AG08395 (cell line): ENCODE measurements at places on chromosomes 11 and 22.

- no peak for DNase-seq
Observed at GRCh38 chr22:48218889-48219420, 1456.5 kb downstream of the TBC1D22A start.

- no peak for DNase-seq
Observed at GRCh38 chr11:70926543-70927201, 325.7 kb downstream of the SHANK2 start.

DNA sequence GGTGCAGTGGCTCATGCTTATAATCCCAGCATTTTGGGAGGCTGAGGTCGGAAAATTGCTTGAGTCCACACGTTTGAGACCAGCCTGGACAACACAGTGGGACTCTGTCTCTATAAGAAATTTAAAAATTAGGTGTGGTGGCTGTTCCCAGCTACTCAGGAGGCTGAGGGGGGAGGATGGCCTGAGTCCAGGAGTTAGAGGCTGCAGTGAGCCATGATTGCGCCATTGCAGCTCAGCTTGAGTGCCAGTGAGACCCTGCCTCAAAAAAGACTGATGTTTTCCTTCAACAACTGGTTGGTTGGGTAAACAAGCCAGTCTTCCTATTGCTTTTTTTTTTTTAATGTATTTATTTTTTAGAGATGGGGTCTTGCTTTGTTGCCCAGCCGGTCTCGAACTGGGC is 9.2 kb downstream of the XBP1 start:
- DNase-seq = no peak

DNA sequence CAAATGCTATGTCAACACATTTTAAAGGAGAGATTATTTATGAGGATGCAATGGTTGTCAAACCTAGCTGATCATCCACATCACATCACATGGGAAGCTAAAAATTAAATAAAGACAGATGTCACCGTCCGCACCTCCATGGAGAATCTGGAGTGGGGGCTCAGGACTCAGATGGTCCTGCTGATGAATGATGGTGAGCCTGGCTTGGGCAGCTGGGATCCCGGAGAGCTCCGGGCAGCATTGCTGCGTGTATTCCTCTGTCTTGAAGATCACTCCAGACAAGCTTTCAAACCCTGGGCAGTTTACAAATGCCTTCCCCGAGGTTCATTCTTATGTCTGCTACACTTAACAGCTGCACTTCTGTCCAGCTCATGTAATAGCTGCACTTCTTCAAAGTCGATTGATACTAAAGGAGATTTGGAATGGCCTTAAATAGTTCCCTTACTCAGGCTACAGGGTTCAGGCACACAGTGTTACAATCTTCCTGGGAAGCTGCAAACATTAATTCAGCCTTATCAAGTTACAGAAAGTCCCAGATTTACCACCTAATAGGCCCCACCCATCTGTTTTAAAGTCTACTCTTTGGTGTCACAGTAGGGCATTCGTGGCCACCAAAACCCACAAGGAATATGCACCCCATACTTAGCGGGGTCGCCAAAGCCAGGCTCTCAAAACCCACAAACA is 34.7 kb upstream of the CSNK2A3 start:
- no peak for DNase-seq

GRCh38 chr11:111148953-111149352 is 96.6 kb upstream of the POU2AF2 start:
- no peak for DNase-seq

DNA sequence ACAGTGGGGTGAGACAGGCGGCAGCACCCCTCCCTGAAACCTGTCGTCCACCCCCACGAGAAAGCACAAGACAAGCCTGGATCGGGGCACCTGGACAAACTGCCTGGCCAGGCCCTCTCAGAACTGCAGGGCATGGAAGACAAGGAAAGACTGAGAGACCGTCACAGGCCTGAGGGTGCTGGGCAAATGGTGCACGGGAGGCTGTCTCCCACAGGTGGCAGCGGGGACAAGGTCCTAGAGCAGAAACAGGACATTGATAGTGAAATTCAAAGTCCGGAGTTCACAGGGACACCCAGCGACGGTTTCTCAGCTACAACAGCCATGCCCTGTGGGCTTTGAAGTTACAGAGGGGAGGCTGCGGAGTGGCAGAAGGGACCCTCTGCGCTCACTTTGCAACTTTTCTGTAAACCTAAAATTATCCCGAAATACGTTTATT is 20.6 kb downstream of the DRD4 start:
- DNase-seq = no peak

- no peak for DNase-seq
Observed at GRCh38 chr22:18983120-18983651, 47.1 kb upstream of the PRODH start.

GRCh38 chr22:22976033-22976922 is 88.7 kb downstream of the IGLL5 start:
- DNase-seq = no peak

- DNase-seq = no peak
Observed at GRCh38 chr11:16876837-16877236, 137.4 kb downstream of the PLEKHA7 start.

- DNase-seq = no peak
Observed at GRCh38 chr11:94295534-94295933, 8.8 kb upstream of the IZUMO1R start.

DNA sequence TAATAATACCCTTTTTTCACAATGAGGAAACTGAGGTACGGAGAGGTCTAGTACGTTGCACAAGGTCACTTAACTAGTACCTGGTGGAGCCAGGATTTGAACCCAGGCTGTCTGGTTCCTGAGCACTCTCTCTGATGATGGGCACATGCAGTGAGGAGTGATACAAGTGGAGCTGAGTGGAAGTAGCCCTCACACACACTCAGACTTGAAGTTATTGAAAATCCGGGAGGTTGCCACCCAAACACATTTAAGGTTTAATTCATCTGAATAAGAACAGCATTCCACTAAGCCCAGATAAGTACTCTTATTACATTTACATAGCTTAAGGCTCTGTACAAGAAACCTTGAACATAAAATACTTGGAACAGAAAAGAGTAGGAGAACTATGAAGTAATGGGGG is 4.8 kb downstream of the GRAP2 start:
- no peak for DNase-seq

DNA sequence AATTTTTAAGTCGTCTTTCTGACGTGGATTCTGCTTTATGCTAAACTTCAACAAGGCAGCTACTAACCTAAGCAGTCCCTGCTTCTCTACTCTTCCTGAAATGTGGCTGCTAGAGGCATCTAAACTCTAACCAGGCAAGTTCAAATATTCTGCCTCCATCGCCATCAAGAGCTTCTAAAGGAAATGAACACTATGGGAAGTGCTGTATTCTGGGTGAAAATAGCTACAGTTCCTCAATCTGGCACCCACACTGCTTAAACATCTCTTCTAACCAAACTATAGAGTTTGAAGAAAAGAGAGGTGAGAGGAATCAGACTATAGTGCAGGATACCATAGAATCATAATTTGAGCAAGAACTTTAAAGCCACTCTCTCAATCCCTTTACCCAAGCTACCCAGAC is 6.3 kb downstream of the NRIP3 start:
- no peak for DNase-seq

GRCh38 chr11:2264366-2265053 is 5.9 kb downstream of the ASCL2 start:
- no peak for DNase-seq

DNA sequence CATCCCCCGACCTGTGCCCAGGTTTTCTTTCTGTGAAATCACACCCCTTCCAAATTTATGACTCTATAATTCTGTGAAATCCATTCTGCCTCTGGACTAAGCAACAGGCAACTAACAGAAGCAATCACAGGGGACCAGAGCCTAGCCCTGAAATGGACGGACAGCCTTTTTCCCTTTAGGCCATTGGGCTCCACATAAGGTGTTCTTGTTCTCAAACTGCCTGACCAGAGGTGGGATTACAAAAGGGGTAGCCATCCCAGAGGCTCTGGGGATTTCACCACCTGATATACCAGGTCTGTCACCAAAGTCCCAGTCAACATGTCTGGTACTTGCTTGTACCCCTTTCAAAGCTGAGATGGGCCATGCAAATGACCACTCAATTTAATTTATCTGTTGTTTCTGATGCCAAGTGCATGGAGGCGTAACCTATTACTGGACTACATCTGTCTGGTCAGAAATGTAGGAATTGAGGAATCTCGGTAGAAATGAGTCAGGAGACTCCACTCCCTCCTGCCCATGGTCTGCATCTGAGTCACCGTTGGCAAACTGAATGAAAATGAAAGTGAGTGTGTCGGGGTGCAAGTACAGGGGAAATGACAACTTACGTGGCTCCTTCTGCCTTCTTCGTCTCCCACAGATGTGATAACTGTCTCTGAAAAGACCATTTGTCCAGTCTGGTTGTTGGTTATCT is 10.2 kb downstream of the DKK3 start:
- DNase-seq = peak; percentile 94

- DNase-seq = no peak
Observed at GRCh38 chr11:111840143-111840542, 31.2 kb downstream of the ALG9 start.

GRCh38 chr11:119356349-119357031 is 10.0 kb upstream of the MFRP start:
- DNase-seq = peak; percentile 91

DNA sequence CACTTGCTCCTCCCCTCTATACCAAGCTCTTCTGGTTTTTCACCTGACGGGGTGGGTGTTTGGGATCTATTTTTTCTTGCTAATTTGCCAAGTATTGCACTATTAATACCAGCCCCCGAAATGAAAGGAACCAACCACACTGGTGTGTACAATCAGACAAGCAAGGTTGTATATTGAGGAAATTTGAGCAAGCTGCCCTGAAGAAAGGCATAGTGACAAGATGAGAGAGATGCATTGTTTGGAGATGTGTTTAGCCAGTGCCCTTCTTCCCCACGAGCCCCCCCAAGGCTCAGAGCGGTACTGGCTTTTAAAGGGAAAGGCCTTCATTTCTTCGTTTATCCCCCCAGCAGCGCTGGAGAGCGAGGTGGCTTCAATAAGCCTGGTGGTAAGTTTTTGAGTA is 15.2 kb upstream of the GAS2L1 start:
- DNase-seq = no peak

GRCh38 chr11:71252770-71253730 is 673 bp upstream of the SHANK2 start:
- peak; percentile 17 for DNase-seq

DNA sequence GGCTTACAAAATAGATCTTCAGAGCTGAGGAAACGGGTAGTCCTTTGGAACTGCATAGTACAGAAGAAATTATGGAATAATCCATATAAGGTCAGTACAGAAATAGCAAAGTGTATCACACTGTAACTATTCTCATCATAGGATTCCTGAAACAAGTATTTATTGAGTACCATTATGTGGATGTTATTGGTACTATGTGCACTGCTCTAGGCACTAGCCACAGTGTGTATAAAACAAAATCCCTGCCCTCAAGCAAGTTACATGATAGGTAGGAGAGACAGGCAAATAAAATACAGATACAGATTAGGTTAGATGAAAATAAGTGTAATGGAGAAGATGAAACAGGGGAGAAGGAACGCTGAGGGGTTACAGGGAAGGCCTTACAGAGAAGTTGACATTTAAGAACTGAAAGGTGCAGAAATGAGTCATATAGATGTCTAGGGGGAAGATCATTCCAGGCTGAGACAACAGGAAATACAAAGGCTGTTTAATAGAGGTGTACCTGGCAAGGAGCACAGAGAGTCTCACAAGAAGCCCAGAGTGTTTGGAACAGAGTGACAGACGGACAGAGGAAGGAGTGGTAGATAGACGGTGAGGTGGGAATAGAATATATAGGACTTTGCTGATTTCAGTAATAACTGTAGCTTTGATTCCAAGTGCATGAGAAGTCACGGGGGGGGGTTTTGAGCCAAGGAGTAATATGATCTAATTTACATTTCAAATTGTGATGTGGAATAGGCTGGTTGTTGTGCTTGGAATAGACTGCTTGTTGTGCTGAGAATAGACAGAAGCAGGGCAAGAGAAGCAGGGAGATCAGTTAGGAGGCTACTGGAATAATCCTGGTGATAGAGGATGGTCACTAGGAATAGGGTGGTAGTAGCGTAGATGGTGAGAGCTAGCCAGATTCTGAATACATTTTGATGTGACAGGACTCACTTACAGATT is 13.7 kb downstream of the RNF141 start:
- no peak for DNase-seq

DNA sequence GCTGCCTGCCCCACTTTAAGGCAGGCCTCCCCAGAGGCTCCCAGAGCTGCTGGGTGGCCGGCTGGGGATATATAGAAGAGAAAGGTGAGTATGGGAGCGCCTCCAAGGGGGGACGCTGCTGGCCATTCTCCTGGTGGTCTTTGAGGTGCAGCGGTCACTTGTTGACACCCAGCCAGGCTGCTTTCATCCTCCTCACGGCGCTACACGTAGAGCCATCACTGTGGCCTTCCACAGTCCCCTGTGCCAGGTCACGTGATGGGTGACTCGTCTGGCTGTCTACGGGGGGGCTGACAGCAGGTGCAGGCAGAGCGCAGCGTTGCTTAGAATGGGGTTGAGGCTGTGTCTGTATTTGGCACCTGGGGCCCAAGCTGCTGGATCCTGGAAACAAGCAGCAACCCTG is 1.9 kb downstream of the ACR start:
- DNase-seq = no peak

GRCh38 chr11:68271023-68271780 is 571 bp downstream of the C11orf24 start:
- peak; percentile 86 for DNase-seq

GRCh38 chr22:30809086-30809485 is 114.4 kb downstream of the OSBP2 start:
- DNase-seq = no peak

- DNase-seq = no peak
Observed at GRCh38 chr11:32939046-32939445, 46.4 kb downstream of the QSER1 start.

- no peak for DNase-seq
Observed at GRCh38 chr11:131242476-131243000, 127.9 kb upstream of the NTM start.

DNA sequence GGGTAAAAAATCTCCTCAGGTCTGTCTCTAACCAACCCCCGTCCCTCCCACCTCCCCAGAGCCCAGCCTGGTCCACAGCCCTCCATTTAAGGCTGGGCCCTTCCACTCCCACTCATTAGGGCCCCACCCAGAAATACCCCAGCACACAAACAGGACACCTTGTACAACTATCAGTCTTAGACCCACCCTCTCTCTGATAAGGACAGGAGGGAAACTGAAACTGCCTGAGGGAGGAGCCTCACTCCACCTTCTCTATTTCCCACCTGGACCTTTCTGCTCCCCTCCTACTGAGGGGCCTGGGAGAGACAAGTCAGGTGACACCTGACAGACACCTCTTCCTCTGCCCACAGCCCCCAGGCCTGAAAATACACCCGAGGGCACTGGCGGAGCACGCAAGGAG is 90.2 kb downstream of the PLEKHA7 start:
- DNase-seq = no peak

GRCh38 chr11:108402241-108402640 is 65.1 kb downstream of the C11orf65 start:
- DNase-seq = no peak

GRCh38 chr22:46416520-46416871 is 81.0 kb downstream of the TRMU start:
- DNase-seq = no peak

DNA sequence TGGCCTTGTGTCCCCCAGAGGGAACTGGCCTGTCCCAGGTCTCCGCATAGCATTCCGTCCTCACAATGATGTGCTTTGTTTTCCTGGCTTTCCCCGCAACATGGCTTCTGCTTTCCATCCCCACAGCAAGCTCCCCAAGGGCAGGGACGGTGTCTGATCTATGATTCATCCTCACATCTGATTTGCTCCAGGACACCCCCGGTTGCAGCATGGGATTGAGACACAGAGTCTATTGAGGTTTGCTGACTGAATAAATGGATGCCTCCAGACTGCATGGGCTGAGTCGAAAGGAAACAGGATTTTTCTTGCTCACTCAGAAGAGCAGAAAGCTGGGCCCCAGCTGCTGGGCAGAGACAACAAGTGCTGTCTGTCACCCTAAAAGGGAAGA is 40.2 kb downstream of the LMO1 start:
- DNase-seq = peak; percentile 31
